Suppressor macrophage (primary cell): ENCODE measurements at places on chromosomes 11 and 22.

GRCh38 chr11:45264839-45265515, 21.2 kb downstream of the SYT13 start:
- no peak for DNase-seq

- no peak for DNase-seq
Observed at GRCh38 chr11:125871391-125872137, 15.9 kb upstream of the HYLS1 start.

- DNase-seq = peak; percentile 97
Observed at GRCh38 chr11:65422633-65423515, at the start of gene NEAT1. Gene NEAT1 (plus strand): TSS chr11:65422798.

DNA sequence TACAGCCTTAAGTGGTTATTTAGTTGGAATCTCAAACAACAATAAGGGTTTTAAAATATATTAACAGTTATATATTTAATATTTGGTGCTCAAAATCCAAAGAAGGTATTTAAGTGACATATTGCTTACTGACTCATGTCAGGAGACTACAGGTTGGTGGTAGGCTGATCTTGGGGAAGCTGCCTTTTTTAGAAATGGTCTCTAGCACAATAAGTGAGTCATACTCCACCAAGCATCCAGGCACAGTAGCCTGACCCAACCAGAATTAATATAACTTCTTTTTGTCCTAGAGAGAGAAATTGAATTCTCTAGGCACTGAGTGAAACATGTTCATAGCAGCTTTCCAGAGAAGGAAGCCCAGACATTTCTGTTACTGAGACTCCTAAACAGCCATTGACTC, 868.5 kb upstream of the TENM4 start:
- no peak for DNase-seq

- no peak for DNase-seq
Observed at GRCh38 chr11:32092581-32093170, 1.8 kb downstream of the RCN1 start.

DNA sequence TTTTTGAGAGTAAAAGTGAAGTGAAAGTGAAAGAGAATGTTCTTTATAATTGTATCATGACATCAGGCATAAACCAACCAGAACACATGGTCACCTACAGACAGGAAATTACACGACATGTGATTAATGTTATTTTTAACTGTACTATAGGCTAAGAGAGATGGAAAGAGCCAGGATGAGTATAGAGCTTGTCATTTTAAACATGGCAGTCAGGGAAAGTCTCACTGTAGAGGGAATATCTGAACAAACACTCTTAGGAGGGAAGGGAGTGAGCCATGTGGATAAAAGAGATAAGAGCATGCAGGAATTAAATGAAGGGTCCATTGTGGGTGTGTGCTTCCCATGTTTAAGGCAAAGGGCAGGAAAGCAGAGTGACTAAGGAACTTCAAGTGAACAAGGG, 599.1 kb upstream of the FAT3 start:
- no peak for DNase-seq

DNA sequence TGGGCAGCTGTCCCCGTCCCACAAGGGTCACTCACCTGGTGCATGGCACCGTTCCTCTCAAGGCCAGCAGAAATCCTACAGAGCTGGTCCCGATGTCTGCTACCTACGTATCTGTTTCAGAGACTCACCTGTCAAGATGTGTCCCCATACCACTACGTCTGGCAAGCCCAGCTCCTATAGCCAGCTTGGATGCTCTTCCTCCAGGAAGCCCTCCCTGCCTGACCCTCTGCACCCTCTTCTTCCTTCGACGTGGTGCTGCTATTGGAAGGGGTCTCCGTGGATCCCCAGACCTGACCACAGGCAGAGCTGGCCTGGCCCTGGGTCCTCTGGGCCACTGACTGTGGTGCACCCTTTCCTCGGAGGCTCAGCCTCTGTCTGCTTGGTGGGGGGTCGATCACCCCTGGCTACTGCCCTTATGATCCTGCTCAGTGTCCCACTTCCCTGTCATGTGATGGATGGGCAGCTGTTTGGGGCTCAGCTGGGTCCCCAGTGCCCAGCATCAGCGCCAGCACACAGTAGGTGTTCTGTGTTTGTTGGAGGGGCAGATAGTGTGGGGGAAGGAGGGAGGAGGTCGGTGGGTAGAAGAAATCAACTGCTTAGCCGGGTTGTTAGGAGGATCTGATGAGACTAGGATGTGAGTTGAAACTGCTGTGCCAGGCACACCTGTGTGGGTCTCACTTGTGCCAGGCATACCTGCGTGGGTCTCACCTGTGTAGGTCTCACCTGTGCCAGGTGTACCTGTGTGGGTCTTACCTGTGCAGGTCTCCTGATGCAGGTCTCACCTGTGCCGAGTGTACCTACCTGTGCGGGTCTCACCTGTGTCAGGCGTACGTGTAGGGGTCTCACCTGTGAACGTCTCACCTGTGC, 21.7 kb upstream of the ARHGAP8 start:
- no peak for DNase-seq

- DNase-seq = no peak
Observed at GRCh38 chr11:11946878-11947277, 61.5 kb downstream of the DKK3 start.

DNA sequence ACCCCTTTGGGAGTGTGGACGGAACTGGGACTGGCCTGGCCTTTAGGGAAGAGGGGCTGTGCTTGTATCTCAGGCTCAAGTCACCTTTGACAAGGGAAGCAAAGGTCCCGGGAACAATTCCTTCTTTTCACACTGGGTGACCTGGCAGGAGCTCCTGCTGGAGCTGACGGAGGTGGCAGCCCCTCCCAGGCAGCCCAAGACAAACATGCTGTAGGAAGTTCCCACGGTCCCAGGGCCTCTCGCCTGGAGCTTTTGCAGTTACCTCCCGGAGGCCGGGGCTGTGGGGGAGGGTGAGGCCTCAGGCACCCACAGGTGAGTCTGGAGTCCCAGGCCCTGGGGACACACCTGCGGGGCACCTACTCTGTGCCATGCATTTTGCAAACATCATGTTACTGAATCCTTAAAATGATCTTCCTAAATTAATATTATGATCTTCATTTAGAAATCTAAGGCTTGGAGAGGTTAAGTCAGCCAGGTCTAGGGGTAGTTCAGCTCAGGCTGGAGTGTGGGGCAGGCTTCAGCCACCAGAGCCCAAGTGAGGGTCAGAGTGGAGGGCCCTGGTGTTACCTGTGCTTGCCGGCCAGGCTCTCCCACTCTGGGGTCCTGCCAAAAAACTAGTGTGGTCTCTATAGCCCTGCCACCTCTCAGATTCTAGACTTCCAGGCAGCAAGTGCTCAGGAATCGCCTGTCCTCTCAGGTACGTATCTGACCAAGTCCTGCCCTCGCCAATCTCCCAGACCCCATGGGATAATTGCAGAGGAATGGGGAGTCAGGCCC, 15.7 kb upstream of the MYEOV start:
- no peak for DNase-seq

DNA sequence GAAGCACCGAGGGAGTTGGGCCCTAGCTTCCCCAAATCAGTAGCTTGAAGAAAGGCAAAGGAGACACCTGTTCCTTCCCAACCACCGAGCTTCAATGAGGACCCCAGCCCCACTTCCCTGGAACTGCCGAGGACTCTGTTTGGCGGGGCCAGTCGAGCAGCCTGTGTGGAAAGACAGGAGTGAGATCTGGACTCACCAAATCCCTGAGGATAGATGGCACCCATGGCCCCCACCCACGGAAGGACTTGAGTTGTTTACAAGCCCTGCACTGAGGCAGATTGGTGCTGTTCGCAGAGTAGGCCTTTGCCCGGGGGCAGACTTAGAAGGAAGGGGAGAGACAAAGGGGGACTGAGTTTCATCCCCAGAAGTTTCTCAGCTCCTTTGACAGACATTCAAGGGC, 64.6 kb downstream of the FEZ1 start:
- no peak for DNase-seq

DNA sequence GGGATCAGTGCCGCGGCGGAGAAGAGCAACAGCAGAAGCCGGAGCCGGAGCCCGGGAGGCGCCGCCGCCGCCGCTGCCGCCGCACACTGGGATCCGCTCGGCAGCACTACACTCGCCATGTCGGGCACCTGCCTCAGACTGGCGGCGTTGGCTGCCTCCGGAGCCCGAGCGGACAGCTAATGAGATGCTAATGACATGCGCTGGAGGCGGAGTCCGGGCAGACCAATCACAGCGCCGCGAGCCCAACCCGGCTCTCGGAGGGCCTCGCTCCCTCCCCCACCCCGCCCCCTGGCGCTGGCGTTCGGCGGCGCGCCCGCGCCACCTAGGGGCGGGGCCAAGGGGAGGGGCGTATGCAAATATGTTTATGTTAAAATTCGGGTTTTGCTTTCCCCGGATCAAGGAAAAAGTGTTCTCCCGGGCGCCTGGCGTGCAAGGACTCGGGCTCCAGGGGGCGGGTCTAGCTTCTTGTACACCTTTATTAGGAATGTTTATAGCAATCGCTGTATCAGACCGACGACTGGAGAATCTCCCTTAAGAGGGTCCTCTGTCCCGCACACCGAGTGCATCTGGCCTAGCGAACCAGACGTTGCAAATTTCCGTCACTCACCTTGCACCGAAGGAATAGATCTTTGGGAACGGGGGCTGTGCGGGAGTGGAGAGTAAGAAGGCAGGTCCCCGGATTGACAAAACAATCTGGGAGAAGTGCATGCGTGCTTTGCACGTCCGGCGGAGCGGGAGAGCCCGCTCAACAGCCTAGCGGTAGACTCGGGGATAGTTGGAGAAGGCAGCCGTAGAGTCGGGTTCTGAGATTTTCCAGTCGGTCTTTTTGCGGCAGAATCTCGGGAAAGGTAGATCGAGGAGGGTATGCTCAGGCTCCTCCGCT, at the start of gene CADM1:
CADM1 (minus strand) TSS at position 140 of the 883 bp plus-strand sequence.
- peak; percentile 94 for DNase-seq

DNA sequence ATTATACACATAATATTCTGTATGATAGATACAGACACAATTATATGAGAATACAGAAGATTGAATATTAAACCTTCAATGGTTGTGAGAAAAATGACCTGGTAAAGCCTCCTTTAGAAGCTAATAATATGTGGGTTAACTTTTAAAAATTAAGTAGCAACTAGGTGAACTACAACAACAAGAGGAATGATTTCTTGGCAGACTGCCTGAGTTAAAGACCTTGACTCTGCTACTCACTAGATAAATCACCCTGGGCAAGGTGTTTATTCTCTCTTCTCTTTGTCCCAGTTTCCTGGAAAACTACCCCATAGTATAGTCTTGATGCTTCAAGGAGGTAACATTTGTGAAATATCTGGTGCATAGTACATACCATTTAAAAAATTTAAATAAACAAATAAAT, 519.6 kb upstream of the TENM4 start:
- DNase-seq = no peak

DNA sequence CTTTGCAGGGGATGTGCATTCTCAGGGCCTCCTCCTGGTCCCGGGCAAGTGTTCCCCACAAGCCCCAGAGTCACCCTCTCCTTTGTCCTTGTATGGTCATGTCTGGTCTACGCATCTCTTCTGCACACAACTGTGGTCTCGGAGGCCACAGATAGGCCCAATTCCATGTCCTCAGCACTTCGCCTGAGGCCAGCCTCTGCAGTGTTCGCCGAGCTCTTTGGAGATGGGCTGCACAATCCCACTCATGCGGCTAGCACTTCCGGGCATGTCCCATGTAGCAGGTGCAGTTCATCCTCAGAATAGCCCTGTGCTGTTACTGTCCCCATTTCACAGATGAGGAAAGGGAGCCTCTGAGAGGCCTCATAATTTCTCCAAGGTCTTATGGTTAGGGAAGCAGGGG, 7.6 kb downstream of the PARVG start:
- DNase-seq = no peak

DNA sequence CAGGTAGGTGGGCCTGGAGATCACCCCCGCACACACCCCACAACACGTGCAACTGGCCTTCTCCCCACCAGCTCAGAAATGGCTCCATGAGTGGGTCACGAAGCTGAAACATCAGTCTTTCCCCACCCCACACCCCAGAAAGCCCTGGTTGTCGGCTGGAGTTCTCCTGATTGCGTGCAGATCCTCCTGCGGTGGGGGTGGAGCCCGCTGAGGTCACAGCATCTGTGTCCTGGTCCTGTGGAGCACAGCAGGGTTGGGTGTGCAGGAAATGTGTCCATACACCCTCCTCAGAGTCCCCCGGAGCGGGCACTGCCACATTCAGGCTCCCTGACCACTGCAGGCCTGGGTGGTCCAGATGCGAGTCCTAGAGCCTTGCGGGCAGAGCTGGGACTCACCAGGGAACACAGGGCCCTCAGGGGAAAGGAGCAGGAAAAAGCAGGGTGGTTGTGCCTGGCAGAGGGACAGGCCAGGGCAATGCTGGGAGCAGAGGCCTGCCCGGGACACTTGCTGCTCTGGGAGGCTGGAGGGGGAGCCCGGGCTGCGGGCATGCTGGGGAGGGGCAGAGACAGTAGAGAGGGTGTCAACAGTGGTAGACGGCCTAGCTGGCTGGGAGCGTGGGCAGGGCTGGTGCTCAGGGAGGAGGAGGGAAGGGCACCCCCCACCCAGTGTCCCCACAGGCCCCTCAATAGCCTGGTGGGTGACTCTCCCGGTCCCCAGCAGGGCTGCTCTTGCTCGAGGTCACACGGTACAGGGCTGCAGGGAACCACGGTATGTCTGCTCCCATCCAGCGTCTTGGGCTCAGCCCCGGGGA, 42.4 kb upstream of the PPARA start:
- DNase-seq = no peak

GRCh38 chr11:64284962-64285884, at the start of gene GPR137:
Gene GPR137 (plus strand): TSS chr11:64285848. CDS start chr11:64286525, 677 bp downstream.
- DNase-seq = peak; percentile 92
